ENCODE measurements at places on chromosomes 11 and 22.

GRCh38 chr11:119056421-119056999 is 495 bp downstream of the HYOU1 start:
- no peak for DNase-seq

DNA sequence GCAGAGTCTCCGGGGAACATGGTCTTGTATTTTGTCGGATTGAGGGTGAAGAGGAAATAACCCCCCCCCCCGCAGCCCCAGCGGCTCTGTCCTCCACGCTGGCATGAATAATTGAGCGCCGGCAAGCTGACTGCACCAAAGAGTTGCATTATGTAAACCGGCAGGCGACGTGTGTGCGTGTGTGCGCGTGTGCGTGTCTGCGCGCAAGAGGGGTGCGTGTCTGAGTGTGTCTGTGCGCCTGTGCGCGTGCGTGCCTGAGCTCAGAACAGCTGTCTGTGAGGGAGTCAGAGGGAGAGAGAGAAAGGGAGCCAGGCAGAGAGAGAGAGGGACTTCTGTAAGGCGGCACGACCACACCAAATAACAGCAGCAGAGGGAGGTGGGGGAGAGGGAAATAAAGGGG is 94.4 kb downstream of the SCN3B start:
- peak; percentile 47 for DNase-seq

DNA sequence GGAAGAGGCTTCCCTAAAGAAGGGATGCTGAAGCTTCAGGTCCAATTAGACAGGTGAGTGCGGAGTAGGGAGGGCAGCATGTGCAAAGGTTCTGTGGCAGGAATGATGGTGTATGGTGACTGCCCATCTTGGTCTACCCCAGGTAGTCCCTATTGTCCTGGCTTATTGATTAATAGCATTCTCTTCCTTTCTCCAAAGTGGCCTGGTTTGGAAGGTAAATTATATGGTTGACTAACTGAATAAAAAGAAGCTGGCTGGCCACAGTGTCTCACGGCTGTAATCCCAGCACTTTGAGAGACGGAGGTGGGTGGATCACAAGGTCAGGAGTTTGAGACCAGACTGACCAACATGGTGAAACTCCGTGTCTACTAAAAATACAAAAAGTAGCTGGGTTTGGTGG is 230.5 kb downstream of the MIAT start:
- no peak for DNase-seq

- no peak for DNase-seq
These were observed 35.8 kb downstream of the DGCR2 start for GRCh38 chr22:19086417-19086816.

- DNase-seq = no peak
These were observed 1083.2 kb upstream of the CNTN5 start for GRCh38 chr11:97937501-97937900.

- no peak for DNase-seq
These were observed 595.2 kb downstream of the BRD1 start for GRCh38 chr22:49232319-49233067.

DNA sequence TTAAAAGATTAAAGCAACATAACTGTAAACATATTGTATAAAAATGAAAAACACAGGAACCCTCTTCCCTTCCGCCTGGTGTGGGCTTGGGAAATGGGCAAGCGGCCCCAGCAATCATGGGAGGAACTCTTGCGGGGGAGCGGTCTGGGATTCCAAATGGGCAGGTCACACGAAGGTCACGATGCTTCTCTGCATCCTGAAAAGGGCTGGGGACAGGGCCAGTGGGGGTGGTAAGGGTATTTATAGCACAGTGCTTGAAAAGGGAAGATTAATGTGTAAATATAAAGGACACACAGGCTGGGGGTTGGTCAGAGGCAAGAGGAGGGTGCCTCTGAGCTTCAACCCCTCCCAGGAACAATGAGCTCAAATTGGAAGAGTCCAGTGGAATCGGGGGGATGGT is 46.9 kb upstream of the OR4B1 start:
- no peak for DNase-seq

- DNase-seq = no peak
These were observed 54.6 kb downstream of the LRRC32 start for GRCh38 chr11:76615950-76616349.

DNA sequence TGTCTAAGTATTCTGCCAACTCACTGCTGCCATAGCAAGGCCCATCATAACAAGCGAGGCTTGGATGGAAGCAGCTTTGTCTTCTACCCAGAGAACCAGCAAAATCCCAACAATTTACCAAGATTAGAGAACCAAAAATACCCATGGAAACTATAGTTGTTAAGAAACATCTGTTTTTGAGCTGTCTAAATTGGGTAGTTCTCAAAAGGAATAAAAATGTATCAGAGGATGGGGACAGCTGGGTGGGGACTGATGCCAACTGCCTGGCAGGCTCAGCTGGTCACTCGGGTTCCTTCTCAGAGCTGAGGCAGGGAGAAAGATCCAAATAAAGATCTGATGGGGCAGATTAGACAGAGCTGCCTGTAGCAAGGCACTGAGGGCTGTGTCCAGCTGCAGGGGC is 85.9 kb upstream of the GRK3 start:
- DNase-seq = no peak

DNA sequence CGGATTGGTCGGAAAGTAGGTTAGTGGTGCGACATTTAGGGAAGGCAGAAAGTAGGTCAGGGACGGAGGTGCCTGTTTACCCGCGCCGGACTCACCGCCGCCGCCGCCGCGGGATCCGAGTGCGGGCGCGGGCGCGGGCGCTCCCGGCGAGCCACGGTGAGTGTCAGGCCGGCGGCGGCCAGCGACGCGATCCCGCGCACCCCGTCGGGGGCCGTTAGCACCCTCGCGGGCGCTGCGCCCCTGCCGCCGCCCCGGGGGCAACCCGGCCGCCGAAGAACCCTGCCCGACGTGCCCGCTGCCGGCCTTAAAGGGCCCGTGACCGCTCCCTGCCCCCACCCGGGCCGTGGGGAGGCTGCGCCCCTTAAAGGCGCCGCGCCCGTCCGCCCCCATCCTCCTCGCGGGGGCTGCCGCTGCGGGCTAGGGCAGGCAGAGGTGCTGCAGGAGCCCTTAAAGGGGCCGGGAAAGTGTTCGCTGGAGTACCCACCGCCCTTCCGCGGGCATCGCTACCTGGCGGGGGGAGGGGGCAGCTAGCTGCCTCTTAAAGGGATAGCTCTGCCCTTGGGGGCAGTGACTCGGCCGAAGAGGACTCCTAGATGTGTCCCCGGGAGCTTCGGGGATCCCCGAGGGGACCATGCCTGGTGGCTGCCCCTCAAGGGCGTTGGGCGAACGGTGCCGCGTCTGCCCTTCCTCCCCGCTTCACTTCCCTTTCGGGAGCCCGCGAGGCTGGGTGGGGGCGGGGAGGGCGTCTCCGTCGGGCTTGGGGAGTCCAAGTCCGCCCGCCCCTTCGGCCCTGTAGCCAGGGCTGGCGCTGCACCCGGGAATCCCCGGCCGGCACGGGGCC is at the start of gene BMAL1:
BMAL1 (plus strand) TSS at position 23 of the 841 bp plus-strand sequence. CDS start 76,519 bp downstream, outside the sequence.
- no peak for DNase-seq

DNA sequence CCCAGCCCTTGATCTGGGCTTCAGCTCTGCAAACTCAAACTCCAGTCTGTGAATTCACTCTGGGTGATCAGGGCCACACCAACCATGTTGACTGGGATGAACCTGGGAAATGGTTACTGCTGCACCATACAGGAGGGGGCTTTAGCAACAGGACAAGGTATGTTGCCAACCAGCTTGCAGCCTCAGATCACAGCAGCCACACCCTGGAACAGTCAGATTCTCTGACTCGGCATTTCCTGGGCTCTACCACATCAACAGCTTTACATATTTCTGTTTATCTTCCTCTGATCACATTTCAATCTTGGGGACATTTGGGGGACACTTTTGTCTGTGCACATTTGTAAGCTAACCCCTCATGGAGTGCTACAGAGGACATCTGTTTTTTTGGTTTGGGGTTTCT is 267.0 kb upstream of the NCAM1 start:
- DNase-seq = no peak

GRCh38 chr11:111524056-111524455 is 9.5 kb downstream of the HOATZ start:
- DNase-seq = no peak

DNA sequence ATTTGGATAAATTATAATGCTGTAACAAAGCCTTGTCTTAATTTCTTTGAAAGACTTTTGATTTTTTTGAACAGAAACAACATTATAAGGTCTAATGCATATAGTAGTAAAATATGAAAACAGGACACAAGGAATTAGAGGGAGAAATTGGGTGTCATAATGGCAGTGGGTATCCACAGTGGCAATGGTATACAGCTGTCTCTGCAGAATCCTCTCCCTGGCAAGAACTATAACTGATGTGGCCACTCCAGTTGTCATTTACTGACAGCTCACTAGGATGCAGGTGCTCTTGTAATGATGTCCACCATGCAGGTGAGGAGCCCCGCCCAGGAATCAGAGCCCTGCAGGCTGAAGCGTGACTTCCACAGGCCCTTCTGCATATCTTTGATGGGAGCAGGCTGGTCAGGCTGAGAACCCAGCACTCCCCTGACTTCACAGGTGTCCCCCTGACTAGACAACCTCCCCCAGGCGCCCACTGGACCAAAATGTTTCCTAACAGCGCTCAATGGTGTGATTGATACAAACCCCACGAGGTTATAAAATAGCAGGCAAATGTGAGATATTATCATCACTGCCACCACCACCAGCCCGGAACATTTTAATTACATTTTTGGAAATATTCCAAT is 32.8 kb upstream of the SERPIND1 start:
- no peak for DNase-seq

DNA sequence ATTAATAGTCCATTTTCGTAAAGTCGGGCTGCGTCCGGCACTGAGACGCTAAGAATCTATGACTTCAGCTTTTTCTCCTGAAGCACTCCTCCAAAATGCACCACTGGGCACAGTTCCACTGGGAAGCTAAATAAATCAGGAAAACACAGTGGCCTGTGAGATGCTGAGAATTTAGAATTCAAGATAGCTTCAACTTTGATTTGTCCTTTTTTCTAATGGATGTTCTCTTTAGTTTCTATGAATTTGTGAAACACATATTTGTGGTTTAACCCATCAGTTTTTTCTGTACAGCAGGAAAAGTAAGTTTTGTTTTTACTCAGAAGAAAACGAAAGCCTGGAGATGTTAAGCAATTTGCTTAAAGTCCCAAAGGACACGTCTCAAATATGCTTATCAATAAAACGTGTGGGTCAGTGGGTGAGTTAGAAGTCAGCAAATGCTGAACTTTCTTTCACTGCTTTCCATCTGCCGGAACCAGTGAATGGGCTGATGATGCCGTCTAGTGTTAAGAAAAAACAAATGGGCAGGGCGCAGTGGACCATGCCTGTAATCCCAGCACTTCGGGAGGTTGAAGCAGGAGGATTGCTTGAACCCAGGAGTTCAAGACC is 40.7 kb upstream of the CLMP start:
- peak; percentile 47 for DNase-seq

DNA sequence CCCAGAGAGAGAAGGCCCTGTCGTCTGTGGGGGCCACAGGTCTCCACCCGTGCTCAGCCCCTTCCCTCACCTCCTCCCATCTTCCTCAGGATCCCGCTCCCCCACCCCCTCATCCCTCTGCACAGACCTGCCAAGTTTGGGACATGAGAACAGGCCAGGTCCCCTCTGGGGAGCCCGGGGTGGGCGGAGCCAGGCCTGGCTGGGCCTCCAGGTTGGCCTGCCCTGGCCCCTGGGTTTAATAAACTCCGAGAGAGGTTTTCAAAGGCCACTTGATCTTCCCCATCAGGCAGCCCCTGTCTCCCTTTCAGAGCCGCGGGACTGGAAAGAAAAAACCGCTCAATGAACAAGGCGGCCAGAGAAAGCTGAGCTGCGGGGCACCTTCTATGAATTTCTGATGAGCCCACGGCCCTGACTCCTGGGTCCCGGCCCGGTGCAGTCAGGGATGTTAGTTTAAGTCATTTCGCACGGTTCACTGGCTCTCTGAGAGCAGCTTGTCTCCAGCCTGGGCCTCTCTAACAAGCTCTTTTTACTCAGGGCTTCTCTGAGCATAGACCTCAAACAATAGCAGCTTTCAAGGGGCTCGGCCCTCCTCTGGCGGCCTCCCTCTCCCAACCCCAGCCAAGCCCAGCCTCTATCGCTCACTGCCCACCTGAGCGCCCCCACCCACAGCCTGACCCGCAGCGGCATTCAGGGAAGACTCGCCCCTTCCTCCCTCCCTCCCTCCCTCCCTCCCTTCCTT is 64.8 kb downstream of the RPUSD4 start:
- DNase-seq = no peak

DNA sequence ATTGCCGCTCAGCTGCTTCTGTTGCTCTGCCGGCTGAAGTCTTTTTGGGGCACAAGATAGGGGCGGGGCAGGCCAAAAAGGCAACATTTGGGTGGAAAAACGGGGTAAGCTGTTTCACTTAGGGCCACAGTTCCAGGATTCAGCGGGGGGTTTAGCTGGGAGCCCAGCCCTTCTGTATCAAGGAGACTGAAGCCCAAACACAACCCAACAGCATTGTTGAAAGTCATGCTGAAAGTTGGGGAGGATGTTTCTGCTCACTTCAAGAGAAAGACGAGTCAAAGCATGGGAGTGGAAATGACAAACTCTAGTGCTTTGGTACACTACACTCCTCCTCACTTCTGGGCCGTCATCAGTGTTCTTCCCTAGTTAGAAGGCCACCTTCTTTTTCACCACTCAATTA is 56.1 kb upstream of the GNAZ start:
- DNase-seq = no peak

GRCh38 chr11:134666273-134667174 is 254.5 kb upstream of the B3GAT1 start:
- no peak for DNase-seq

DNA sequence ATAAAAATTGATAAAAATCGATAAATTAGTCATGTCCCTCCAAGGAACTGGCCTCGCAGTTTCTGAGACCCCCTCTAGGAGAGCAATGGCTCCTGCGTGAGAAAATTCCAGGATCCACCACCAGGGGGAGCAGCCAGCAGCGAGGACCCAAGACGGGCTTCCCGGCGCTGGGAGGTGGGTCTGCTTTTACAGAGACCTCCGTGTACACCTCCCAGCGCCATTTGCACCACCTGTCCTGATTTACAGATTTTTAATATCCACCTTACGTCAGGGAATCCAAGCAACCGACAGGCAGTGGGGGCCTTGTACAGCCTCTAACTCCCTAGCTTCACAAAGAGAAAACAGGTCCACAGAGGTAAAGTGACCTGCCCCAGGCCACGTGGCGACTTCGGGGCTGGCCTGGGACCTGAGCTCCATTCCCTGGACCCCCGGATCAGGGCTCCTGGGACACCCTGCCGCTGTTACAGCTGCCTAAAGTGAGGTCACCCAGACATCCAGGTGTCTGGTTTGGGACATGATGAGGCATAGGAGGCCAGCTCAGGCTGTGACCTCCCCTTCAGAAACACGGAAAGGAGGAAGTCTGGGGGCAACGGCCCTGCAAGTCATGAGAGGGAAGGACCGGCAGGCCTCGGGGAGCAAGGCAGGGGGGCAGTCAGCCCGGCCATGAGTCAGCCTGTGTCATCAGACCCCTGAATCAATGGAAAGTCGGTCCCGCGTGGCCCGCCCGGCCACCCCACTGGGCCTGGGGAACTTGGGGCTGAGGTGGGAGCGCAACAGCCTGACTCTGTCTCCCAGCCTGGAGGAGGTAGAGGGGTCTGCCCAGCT is 3.5 kb downstream of the OSM start:
- no peak for DNase-seq
